T-helper 1 cell (primary cell): ENCODE measurements at places on chromosomes 1 and 21.

GRCh38 chr1:63883494-63884235 is 109.8 kb downstream of the ROR1 start:
- no peak for DNase-seq

- DNase-seq, result no peak
Measured at GRCh38 chr1:230706020-230706699, 7.8 kb downstream of the AGT start.

- no peak for DNase-seq
Measured at GRCh38 chr1:9128166-9128519, 759 bp downstream of the GPR157 start.

DNA sequence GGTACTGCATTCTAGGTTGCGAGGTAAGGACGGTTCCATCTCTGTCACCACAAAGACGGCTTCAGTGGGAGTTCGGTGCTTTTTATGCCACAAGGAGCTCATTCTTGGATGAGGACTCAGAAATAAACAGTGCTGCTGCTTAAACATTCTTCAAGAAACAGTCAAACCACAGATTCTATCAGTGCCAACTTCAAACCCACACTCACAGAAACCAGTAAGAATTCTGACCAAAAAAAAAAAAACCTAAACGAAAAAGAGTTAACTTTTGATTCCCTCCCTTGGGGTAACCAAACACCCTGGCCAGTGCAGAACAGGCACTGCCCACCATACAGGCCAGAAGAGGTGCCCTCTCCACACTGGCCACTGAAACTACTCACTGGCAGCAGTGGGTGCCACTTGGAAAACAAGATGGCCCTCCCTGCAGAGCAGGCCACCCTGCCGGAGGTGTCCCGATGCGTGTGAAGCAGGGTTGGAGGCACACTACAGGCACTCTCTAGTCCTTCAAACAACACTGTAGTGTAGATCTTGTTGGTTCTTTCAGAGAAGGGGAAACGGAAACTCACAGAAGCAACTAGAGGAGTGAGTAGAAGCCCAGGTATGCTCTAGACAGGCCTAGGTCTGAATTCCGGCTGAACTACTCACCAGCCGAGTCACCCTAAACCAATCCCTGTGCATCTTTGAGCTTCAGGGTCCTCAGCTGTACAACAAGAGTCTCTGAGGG is 87.3 kb upstream of the TLR5 start:
- DNase-seq, result no peak

DNA sequence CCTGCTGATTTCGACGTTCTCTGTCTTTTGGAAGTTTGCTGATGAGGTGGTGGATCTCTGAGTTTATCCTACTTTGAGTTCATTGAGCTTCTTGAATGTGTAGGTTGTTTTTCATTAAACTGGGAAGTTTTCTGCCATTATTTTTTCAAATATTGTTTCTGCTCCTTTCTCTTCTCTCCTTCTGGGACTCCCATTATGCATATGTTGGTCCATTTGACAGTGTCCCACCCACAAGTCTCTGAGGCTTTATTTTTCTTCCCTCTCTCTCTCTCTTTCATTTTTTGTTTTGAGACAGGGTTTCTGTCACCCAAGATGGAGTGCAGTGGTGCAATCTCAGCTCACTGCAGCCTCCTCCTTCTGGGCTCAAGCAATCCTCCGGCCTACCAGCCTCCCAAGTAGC is 11.7 kb downstream of the TNFRSF18 start:
- DNase-seq, result no peak

- DNase-seq, result no peak
Measured at GRCh38 chr1:71676979-71677925, 596.4 kb upstream of the ZRANB2 start.

GRCh38 chr1:205918955-205919746 is 24.1 kb downstream of the SLC26A9 start:
- peak; percentile 40 for DNase-seq
